NCI-H226 (cell line): ENCODE measurements at places on chromosomes 11 and 22.

DNA sequence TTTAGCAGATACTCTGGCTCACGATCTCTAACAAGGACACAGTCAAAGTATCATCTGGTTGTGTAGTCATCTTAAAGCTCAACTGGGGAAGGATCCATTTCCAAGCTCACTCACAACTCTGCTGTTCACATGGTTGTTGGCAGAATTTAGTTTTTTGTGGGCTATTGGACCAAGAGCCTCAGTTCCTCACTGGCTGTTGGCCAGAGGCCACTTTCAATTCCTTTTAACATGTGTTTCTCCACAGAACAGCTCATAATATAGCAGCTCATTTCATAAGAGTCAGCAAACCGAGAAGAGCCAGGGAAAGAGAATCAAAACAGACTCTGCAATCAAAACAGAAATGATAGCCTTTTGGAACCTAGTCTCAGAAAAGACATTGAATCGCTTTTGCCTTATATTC, 22.6 kb downstream of the IZUMO1R start:
- no peak for DNase-seq

DNA sequence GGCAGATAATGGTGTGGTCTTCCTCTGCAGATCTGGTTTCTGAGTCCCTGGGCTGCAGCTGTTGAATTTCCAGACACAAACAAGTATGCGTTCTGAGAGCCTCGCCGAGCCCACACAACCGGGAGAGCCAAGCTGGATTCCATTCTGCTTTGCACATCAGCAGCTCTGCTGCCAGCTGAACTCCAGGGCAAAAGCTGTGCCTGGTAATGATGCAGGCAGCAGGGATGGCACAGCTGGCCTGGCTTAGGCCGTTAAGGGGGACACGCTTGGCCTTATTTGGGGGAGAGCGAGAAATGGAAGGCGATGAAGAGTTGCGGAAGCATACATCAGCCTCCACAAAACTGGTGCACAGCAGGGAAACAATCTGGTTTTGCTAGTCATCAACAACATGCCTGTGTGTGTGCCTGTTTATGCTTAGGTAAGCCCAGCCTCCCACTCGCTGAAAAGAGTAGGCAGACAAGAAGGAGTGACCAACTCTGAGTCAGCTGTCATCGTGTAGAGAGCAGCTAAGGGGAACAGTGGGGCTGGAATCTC, 25.1 kb downstream of the ADAMTS8 start:
- peak; percentile 85 for DNase-seq

GRCh38 chr11:88511006-88511405, 173.5 kb upstream of the CTSC start:
- DNase-seq: no peak

GRCh38 chr22:40654522-40655167, 18.1 kb upstream of the MRTFA start:
- DNase-seq: no peak
